Globus pallidus (tissue), 1 donor: ENCODE measurements at places on chromosomes 13 and 19.

DNA sequence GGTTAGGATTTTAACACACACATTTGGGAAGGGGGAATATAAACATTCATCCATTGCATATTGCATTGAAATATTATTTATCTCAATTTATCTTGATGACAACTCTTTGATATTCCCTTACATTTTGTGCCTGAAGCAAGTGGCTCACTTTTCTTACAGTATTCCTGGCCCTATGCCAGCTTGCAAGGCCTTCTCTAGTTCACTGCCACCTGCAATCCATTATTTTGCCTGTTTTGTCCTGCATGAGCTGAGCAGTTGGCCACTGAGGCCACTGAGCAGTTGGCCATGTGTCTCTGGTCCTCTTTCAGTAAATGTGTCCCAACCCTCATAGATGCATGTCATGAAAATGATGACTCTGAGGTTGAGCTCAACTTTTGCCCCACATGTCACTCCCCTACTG lies 49.8 kb downstream of the CBY2 start:
- DNase-seq: no peak

- DNase-seq: no peak
Observed at GRCh38 chr19:17136021-17136420, 60.4 kb downstream of the MYO9B start.

GRCh38 chr13:23561261-23561660 lies 9.0 kb upstream of the TNFRSF19 start:
- DNase-seq: no peak

DNA sequence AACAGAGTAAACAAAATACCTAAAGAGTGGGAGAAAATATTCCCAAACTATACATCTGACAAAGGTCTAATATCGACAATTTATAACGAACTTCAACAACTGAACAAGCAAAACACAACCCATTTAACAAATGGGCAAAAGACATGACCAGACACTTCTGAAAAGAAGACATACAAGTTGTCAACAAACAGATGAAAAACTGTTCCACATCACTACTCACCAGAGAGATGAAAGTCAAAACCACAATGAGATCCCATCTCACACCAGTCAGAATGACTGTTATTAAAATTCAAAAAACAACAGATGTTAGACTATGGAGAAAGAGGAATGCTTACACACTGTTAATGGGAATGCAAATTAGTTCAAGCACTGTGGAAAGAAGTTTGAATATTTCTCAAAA lies 233.8 kb upstream of the EDNRB start:
- DNase-seq: no peak

GRCh38 chr13:53501387-53501786 lies 472.8 kb downstream of the OLFM4 start:
- DNase-seq: no peak

GRCh38 chr19:53131085-53131590 lies 1.6 kb downstream of the ZNF415 start:
- no peak for DNase-seq

- no peak for DNase-seq
Observed at GRCh38 chr19:51614789-51615188, 15.4 kb downstream of the SIGLEC5 start.

- no peak for DNase-seq
Observed at GRCh38 chr19:16207063-16207462, 9.4 kb downstream of the AP1M1 start.

GRCh38 chr19:57008432-57008831 lies 111.4 kb upstream of the USP29 start:
- DNase-seq: no peak

- DNase-seq: no peak
Observed at GRCh38 chr19:56087647-56088496, 33.2 kb downstream of the ZNF787 start.

DNA sequence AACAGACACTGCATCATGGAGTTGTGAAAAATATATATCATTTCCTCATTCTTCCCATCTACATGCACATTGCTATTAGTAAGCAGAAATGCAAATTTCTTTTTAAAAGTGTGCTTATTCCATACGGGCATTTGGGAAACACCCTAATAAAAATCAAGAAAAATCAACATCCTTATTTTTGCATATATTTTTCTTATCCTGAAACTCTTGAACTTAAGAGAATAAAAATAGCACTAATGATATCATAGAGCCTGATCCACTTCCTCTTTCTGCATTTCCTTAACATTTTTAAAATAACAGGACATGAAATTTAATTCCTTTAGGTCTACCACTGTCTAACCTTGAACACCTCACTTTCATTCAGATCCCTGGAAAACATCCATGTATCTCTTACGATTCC lies 123.3 kb downstream of the VWA8 start:
- DNase-seq: no peak

DNA sequence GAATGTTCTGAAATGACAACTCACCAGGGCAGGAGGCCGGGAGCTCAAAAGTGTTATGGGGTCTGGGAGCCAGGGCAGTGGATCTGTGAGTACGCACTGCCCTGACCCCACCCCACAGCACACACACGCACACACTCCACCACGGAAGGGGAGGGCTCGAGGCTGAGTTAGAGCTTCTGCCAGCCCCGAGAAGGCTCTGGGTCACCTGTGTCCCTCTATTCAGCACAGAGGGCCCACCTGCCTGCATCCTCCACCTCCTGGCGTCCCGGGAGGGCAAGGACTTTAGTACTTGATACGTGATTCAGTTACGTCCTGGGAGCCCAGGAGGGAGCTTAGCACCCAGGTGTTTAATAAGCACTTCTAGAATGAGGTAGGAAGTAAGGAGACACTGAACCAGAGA lies 190.0 kb upstream of the GPR12 start:
- DNase-seq: no peak
